ENCODE measurements at places on chromosomes 4 and X.

DNA sequence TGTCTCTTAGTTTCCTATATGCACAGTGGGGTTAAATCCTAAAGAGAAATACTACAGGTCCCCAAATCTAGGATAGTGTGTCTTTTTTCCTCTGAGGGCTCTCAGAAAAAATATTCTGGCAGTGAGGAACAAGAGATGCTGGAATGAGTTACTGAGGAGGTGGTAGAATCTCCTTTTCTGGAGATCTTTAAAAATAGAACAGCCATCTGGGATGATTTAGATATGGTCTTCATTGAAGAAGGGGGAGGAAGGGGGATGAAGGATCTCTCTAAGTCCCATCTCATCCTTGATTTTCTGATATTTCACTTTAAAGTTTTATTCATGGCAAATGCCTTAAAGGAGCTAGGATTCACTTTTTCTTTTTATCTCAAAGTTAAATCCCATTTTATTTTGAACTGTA lies 235.0 kb downstream of the MAML3 start:
- no peak for DNase-seq

GRCh38 chrX:118603981-118604380 lies 108.4 kb downstream of the DOCK11 start:
- DNase-seq, result peak; percentile 18

DNA sequence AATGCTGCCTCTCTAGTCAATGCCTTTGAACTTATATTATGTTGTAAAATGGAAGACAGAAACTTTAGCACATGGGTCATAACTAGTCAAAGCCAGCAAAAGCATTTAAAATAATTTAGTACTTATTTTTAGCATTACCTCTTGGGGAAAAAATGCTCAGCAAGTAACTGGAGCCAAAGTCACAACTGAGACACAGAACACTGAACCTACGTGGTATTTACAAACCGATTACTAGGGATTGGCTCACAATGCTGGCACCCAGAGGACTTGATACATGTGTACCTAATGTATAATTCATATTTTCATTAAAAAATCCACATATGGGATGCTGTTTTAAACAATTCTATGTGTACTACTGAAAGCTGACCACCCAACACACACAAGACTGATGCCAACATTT lies 38.4 kb downstream of the PHKA2 start:
- DNase-seq, result no peak

GRCh38 chrX:72306851-72307645 lies 1.3 kb upstream of the CITED1 start:
- no peak for DNase-seq

DNA sequence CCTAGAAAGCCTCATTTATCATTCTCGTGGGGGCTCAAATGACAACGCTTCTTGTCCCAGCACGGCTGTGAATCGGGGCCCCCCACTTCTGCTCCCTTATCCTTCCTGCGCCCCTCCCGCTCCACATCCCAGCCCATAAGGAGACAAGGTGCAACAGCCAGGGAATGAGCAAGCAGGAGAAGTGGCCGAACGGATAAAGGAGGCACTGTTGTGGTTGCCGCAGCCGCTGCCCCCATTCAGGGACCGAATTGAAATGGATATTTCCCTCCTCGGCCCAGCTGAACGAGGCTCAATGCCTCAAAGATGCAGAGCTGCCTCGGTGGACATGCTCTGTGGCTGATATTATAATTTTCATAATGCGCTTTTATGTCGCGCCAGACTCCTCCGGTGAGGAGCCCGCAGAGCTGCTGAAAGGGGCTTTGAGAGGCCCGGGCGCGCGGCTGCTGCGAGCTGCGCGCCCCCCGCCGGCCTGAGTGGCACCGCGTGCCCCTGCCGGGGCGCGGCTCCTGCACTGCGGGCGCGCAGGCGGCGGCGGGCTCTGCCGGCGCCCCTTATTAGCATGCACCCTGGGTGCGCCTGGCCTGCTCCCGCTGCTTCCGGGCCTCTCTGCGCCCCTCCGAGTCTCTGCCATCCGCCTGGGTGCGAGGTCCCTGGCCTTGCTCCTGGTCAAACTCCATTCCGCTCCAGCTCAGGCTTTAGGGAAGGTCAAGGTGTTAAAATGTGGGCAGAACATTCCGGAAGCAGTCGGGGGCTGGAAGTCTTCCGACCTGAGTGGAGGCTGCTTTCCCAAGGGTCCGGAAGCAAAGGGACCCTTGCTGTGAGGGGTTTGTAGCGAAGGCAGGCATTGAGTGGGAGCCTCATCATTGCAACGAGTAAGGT lies 68.2 kb upstream of the TMEM33 start:
- DNase-seq, result no peak

- no peak for DNase-seq
These were observed 137.3 kb downstream of the MGST2 start for GRCh38 chr4:139802931-139803330.

DNA sequence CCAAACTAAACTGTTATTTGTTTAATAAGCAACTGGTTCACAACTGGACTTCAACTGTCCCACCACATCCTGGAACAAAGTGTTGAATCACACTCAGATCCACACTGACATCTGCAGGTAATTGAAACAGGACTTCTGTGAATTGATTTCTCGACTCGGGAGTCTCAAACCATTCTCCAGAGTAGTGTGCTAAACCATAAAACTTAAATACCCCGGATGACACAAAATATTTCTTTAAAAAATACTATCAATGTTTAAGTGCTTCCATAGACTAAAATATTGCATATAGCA lies 95.4 kb upstream of the PLAC1 start:
- DNase-seq, result no peak

DNA sequence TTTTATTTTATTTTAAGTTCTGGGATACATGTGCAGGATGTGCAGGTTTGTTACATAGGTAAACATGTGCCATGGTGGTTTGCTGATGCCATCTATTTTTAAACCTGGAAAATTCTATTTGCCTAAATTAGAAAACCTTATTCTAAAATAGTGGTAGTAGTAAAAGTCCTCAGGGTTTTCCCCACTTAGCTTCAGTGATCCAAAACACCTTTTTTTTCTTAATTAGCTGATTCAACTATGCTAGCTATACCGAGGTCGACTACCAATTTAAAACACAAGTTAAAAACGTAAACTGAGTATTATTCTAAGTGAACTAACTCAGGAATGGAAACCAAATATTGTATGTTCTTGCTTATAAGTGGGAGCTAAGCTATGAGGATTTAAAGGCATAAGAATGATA lies 70.0 kb upstream of the IL13RA1 start:
- no peak for DNase-seq

GRCh38 chr4:113641025-113641431 lies 120.5 kb downstream of the CAMK2D start:
- DNase-seq, result no peak

DNA sequence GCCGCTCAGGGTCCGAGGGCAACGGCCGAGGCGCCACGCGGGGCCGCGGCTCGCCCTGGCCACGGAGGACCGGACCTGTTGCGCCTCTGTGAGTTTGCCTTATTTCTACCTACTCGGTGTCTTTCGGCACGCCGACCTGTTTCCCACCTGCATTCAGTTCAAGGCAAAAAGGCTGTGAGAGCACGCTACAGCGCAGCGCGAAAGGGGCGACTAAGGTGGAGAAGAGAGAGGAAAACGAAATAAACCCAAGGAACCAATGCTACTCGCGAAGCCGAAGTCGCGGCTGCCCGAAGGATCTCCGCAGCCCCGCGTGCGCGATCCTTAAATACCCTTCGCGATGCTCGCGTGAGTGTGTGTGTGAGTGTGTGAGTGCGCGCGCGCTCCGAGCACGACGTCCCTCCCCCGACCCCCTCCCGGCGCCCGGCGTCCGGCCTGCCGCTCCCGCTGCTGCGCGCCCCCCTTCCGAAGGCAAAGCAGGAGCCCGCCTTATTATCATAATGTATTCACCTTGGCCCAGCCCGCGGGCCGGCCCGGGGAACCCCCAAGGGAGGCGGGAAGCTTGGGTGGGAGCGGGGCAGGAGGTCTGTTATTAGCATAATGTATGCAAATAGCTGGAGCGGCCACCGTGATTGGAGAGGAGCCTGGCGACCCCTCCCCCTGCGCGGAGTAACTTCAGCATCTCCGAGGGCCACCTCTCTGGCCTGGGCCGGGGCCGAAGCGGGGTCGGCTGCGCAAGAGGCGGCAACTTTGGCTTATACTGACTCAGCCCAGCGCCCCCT lies at the start of gene COL25A1:
COL25A1 (minus strand) TSS at position 298 of the 779 bp plus-strand sequence.
- DNase-seq, result peak; percentile 69

- no peak for DNase-seq
These were observed 10.0 kb downstream of the TMEM164 start for GRCh38 chrX:110012818-110013485.

DNA sequence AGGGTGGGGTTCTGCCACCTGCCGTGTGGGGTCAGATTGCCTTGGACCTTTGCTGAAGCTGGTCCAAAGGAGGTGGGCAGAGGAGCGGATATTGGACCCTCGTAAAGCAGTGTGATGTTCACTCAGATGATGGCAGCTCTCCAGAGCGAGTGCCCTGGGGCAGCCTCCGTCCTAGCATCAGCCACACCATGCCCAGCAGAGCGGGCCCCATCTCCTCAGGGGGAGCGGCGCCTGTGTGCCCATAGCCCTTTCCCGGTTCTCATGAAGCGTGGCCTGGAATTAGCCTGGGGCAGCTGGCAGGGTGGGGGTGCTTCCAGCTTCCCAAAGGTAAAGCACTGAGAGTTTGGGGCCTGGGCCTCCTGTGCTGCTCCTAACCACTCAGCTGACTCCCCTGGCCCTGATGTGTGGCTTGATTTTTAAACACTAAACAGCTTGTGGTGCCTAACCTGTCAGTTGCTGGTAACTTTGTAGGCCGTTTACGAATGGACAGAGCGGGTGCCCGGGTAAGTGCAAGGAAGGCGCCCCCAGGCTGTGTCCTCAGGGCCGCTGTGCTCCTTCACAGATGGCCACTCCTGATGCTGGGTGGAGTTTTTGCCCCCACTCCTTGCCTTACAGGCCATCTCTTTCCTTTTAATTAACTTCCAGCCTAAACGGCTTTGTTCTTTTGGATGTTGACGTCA lies 36.0 kb downstream of the NOP14 start:
- DNase-seq, result no peak

Measured in left renal pelvis (tissue), 4 donors.